ENCODE measurements at places on chromosomes 2 and 18.

- DNase-seq = no peak
These were observed 537.5 kb upstream of the FSIP2 start for GRCh38 chr2:185201063-185201462.

DNA sequence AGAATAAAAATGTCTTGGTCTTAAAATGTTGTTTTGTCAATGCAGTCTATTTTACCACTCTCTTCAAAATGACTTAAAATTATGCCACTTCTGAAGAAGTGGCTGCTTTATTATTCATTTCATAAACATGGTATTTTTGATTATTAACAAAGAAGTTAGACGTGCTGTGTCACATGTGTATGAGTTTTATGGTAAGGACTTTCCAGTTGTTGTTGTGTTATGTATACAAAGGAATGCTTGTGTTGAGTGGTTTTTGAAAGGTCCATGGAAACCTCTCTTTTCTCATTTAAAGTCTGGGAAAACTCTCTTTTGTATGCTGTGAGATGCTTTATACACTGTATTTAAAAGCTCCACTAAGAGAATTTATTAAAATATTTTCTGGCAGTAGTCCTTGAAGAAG, 116.2 kb downstream of the MTCL1 start:
- DNase-seq = no peak

DNA sequence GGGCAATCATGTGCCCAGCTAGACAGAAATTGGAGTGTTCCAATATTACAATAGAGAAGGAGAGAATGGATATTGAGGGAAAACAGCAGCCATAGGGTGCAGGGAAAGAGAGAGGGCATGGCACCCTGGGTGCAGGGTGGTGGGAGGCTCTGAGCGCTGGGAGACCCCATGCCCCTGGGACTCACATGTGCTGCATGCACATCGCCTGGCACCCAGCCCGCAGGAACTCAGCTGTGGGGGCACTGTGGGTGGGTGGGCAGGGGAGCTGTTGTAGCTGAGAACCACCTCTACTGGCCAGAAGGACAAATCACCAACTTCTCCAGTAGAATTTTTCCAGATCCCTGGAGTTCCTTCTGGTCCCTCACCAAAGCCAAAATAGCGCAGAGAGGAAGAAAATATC, 7.2 kb upstream of the NEURL3 start:
- no peak for DNase-seq

DNA sequence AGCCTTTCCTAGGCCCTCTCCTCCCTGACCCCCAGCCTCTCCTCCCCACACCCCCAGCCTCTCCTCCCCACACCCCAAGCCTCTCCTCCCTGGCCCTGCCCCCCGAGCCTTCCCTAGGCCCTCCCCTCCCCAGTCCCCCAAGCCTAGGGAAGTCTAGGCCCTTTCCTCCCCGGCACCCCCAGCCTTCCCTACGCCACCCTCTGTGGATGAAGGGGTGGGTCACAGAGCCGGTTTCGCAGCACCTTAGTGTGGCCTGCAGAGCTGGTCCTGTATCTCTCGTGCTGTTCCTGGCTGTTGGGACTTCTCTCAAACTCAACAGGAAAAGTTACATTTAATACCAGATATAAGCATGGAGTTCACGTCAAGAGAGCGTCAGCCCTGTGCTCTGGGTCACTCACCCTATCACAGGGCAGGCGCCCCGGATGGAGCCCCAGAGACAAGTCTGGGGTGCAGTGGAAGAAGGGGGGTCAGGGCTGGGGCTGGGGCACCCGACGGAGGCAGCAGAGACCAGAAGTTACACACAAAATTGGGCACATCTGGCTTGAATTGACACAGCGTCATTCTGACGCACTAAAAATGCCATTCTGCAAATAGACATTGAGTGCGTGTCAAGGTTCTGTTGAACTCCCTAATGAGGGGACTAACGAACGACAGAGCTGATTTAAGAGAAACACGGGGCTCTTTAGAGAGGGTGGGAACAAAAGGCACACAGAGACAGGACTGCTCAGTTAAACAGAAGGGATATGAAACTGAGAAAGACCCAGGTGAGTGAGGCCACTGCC, 24.0 kb downstream of the KCNIP3 start:
- DNase-seq = no peak

GRCh38 chr2:232501331-232501771, 13.7 kb upstream of the ECEL1 start:
- no peak for DNase-seq

DNA sequence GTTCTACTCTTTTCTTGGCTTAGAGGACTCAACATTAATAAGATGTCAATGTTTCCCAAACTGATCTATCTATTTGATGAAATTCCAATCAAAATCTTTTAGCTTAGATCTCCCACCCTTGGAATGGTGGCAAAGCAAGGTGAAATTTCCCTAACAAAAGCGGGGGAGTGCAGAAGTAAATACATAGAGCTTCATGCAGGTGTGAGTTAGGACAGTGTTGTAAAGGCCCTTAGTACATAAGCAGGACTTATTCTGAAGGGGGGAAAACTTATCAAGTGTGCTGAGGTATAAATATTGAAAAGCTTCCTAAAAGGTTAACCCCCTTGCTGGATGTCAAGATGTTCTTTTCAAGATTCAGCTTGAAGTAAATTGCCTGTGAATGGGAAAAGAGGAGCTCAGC, 608.6 kb upstream of the CELF4 start:
- no peak for DNase-seq

DNA sequence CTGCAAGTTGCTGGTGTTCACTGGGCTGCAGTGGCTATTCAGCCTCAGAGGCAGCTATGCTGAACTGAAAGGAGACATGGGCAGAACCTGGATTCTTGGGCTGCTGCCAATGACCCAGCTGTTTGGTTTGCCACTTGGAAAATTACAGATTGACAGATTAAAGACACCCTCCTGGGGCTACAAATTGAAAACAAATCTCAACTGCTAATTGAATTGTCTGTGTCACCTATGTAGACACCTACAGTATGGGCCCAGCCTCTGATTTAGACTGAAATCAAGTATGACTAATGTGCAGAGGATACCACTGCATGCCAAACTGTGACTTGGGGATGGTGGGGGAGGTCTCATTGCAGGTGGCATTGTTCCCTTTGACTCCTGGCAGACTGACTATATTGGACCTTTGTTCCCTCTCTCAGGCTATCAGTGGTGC, 42.8 kb downstream of the ITSN2 start:
- DNase-seq = no peak

GRCh38 chr2:146981921-146982320, 862.9 kb upstream of the ACVR2A start:
- DNase-seq = no peak

- DNase-seq = no peak
These were observed 11.8 kb upstream of the DUSP2 start for GRCh38 chr2:96156926-96157648.

GRCh38 chr2:45895241-45895861, 243.9 kb downstream of the PRKCE start:
- no peak for DNase-seq

DNA sequence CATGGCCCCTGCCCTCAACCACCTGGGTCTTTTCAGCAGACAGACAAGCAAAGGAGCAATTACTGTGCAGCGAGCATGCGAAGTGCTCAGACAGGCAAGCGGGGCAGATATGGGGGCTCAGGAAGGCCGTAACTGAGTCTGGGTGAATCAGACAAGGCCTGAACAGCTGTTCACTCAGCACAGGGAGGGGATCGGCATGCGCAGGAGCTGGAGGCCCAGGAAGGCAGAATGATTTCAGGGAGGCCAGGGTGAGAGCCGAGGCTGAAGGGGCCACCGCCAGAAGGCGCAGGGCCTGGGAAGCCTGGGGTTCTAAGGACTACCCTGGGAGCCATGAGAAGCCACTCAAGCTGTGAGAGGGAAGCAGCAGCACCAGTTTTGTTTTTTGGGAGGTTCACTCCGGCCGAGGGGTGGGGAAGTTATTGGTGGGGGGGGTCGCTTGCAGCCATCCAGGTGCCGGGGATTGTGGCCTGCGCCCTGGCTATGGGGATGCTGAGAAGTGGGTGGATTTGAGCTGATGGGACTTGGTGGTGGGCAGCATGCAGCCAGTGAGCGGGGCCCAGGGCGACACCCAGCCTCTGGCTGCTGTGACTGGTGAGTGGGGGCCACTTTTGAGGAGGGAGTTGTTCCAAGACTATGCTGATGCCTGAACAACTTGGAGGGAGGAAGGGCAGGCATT, 132.2 kb downstream of the TSN start:
- no peak for DNase-seq

DNA sequence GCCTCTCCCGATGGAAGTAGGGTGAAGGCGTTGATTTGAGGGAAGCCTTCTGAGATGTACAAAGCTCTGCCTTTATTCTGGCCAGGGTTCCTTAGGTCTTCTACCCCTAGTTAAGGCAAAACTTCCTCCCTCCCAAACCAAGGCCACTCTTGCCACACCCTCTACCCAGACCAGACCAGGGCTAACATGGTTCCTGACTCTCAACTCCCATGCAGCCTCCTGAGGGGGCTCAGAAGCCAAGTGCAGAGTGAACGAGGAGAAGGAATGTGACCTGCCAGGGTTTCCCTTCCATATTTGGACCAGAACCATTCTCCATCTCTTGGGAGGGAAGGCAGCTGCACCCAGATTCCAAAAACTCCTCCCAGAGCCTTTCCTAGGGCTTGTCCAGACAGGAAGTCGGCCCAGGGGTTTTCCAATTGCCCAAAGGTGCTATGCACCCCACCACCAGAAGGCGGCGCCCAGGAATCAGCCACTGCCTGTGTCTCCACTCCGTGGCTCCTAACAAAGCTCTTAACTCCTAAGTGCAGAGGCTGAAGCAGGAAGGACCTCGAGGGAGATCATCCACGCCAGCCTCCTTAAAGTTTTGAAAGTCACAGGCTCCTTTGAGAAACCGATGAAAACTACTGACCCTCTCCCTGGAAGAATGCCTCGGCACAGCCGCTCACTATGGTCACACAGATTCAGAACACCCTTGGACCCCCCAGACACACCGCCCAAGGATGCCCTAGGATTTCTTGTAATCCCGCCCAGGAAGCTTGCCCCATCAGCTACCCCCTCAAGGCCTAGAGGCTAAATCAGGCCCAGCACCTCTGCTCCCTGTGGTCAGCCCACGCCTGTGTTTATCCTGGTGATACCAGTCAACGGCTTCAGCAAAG, 157.8 kb downstream of the SMAD2 start:
- peak; percentile 84 for DNase-seq

DNA sequence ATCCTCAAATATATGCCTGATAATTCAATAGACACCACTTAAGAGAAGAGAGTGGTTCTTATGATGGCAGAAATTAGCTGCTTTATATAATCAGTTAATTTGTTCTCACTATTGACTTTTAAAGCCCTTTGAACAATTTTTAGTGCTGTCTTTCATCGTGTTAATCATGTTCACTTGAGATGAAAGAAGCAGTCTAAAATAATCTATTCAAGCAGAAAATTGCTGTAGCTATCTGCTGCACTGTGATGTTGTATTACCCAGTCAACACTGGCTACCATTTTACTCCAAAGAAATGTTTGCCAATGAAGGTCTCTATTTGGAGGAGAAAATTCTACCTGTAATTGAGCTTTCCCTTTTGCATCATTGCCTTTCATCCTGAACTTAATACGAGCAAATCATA, 459.8 kb upstream of the FSIP2 start:
- no peak for DNase-seq

DNA sequence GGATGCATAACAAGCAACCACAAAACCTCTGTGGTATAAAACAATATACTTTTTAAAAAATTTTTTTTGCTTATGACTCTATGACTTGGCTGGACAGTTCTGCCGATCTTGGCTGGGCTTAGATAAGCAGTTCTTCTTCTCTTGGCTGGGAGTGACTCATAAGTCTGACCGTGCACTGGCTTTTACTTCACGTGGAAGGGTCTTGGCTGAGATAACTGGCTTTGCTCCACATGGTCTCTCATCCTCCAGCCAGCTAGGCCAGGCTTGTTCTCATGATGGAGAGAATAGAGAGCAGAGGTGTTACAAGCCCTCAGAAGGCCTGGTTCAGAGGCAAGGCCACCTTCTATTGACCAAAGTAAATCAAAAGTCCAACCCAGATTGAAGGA, 178.9 kb upstream of the SERPINE2 start:
- DNase-seq = no peak

DNA sequence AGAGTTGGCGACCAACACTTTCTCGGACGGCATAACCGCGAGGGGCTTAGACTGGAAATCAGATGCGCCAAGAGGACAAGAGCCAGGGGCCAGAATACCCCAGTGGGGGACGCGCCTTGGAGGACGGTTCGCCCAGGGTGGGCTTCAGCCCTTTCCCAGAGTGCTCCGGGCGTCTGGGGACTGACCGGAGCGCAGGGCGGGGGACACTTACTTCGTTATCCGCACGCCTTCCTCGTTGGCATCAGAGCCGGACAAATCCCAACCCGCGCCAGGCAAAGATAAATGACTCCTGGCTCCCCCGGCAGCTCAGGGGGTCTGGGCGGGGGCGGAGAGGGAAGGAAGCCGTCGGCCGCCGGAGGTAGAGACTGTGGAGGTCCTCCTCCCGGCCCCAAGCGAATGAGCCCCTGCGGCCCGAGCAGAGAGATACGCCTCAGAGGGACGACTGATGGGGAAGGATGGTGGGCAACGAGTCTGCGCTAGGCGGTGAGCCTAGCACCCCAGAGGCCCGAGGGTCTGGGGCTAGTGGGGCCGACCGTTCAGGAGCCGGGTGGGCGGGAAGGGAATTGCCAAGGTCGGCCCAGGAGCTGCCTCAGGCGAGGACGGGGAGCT, 4.7 kb upstream of the SATB2 start:
- DNase-seq = peak; percentile 23

Measured in endothelial cell (in vitro differentiated cells).